ENCODE measurements at places on chromosomes 6 and 20. TPM values are rescaled to one million over a fixed set of nuclear protein-coding genes. Genes with fewer than 3 reads are reported as not detected.

Gene SPATS1
- not detected for polyA plus RNA-seq

- peak; percentile 20 for DNase-seq
Measured at GRCh38 chr6:37303891-37304503, 46.1 kb upstream of the TMEM217 start.

Gene OCSTAMP
- not detected for polyA plus RNA-seq

DNA sequence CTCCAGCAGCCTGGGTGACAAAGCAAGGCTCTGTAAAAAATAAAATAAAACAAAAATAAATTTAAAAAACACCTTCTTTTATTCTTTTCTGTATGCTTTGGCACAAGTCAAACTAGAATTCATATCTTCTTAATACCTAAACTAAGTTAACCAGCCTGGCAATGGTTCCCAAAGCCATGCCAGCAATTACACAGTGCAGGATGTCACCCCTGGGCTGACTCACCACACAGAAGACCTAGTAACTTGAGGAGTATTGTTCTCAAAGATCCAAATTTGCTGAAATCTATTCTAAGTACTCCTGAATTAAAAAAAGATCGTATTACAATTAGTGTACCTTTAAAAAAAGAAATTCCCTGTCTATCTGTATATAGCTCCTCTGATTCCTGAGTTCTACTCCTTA lies 162.7 kb upstream of the SGK1 start:
- no peak for DNase-seq

GRCh38 chr6:13034316-13034715 lies 294.0 kb downstream of the TBC1D7 start:
- no peak for DNase-seq

GRCh38 chr6:150666071-150666470 lies 66.4 kb downstream of the PLEKHG1 start:
- no peak for DNase-seq

GRCh38 chr6:39879535-39879934 lies 54.7 kb downstream of the MOCS1 start:
- no peak for DNase-seq

DNA sequence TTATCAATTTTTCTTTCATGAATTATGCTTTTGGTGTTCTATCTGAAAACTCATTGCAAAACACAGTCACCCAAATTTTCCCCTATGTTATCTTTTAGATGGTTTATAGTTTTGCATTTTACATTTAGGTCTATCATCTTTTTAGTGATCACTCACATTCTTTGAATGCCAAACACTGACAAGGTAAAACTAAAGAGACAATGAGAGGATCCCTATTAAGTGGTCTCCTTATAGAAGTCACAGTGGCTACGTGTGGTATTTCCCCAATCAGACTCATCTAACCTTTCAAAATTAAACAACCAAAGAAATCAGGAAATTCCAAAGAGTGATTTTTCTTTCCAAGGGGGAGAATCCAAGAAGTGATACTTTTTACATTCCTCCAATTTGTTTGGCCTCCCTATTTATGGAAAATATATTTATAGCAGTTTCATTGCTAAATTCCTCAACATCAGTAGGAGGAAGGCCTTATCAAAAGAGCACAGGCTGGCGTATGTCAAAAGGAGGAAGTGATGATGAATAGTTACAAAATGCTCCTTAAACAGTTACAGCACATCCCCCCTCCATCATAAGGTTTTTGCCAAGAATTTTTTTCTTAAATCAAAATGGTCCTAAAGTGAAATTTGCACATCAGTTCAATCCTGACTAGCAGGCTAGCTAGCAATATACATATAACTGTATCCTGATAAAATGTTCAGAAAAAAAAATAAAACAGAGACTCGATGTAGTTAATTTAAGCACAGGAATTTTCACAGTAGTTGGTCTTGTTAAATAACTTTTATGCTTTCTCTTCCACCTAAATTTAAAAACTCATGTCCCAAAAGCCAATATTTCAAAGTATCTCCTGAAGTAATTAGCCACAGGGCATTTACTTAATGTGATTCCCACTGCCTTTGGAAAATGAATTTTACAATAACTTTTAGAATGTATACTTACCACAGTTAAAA lies 76.2 kb upstream of the IPCEF1 start:
- no peak for DNase-seq

- no peak for DNase-seq
Measured at GRCh38 chr6:166596776-166597507, 10.5 kb upstream of the RAMACL start.

GRCh38 chr20:33662172-33662571 lies at the start of gene C20orf144:
C20orf144 (plus strand) TSS chr20:33662327; CDS start chr20:33662346, 19 bp downstream.
- no peak for DNase-seq

Gene GSTA2
- polyA plus RNA-seq = 24.3 TPM

- DNase-seq = no peak
Measured at GRCh38 chr6:140893432-140893831, 1239.3 kb upstream of the GJE1 start.

DNA sequence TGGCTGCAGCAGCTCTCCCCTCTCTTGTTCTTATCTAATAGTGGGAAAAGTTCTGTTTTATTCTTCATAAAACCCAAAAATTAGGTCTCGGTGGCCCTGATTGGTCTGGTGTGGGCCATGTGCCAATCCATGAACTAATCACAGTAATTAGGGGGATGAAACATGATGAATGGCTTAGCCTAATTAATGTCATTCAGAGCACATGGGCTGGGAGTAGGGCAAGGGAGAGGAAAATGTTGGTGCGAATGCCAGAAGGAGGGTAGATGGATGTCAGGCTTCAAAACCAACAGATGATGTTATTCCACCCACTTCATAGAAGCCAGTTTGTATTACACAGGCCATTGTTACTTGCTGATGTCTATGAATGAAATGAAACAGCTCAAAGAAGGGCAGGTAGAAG lies 46.5 kb downstream of the PLEKHG1 start:
- no peak for DNase-seq

Gene FANCE
- polyA plus RNA-seq = 10.3 TPM

DNA sequence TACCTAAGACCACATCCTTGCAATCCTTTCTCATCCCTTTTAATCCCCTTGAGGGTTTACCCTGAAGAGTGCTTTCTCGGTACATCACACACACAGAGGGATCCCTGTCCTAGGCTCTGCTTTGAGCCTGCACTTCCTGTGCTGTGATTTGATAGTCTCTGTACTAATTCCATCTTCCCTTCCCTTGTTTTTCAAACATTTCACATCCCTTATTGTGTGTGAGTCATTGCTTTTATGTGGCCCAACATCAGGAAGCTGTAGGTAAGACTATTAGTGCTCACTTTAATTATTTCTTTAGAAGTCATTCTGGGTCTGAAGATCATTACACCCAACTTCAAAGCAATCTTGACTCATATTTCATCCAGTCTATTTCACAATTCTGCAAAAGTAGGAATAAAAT lies 57.2 kb upstream of the ANKEF1 start:
- DNase-seq = peak; percentile 8

GRCh38 chr6:20948556-20948955 lies 414.3 kb downstream of the CDKAL1 start:
- no peak for DNase-seq

DNA sequence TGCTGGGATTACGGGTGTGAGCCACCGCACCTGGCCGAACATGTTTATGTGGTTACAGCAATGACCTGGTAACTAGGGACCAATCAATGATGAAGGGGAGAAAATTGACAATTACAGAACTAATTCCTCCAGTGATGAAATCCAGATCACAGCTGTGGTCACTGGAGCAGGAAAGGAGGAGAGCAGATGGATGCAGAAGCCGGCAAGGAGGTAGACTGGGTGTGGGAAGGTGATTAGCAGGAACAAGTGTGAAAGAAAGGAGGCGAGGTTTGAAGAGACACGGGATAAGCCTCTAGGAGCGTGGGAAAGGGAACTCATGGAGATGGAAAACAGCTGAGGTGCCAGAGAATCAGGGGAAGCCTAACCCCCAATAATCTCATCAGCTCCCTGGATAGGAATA lies 17.2 kb upstream of the SPAG4 start:
- no peak for DNase-seq

Gene DLL1
- 33.4 TPM for polyA plus RNA-seq

- DNase-seq = no peak
Measured at GRCh38 chr20:58133020-58133808, 95.2 kb downstream of the ANKRD60 start.

DNA sequence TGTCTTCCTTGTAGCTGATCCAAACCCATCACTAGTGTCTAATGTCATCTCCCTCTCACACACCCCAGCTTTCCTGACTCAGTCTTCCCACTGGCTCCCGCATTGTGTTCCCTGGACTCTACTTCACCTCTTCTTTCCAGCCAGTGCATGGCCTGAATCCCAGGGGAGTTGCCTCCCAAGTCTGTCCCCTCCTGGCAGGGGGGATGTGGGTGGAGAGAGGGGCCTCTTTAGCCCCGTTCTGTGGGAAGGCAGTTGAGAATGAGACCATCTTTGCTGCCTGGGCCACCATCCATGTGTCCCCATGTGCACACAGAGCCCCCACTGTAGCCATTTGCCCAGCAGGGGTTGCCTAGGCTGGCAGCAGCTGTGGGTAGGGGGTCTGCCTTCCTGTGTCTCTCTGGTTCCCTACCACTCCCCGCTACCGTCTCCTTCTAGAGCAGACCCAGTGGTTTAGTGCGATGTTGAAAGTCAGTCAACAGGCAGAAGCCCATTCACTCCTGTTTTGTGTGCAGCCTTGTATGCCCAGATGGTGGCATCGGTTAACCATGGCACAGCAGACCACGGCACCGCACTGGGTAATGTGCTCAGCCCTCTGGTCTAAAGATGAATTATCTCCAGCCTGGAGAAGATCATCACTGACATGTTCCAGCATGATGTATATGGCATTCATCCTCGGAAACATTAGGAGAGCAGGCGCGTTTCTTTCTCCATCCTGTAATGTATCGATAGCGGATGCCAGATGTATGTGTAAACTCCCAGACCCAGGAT lies 178.8 kb upstream of the SNX9 start:
- no peak for DNase-seq

GRCh38 chr20:62896526-62896925 lies 29.8 kb downstream of the DIDO1 start:
- no peak for DNase-seq

Gene WFDC10B
- polyA plus RNA-seq = not detected

GRCh38 chr6:53630533-53631226 lies 34.9 kb downstream of the KLHL31 start:
- peak; percentile 87 for DNase-seq

Gene NTSR1
- not detected for polyA plus RNA-seq

DNA sequence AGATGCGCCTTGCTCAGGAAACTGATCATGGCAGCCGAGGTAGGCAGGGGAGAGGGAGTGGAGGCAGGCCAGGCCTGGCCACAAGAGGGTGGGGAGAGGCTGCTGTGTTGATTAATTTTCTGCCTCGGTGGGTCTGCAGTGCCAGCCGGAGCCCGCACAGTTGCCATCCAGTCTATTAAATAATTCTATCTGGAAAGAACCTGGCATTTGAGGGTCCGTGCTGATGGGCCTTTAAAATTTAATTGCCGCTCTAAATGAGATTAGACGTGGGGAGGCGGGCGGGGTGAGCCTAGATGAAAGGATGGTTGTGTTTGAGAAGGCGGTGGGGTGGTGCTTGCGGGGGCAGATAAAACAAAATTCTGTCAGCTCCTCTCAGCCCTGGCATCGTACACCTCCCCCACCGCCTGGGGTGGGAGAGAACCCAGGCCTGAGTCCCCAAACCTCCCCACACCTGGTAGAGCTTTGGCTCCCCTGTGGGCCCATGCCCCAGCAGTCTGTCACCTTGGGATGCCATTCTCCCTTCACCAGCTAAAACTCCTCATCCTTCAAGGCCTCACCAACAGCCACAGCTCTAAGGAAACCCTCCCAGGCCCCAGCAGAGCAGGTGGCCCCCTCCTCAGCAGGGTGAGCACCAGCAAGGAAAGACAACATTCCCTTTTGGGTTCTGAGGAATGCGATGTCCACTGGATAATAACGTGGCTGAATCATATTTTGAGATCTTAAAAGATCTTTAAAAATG lies 167.3 kb downstream of the GRM4 start:
- DNase-seq = no peak

- no peak for DNase-seq
Measured at GRCh38 chr20:1561350-1561749, 3.8 kb upstream of the SIRPD start.

Gene FABP7
- 0.67 TPM for polyA plus RNA-seq

- no peak for DNase-seq
Measured at GRCh38 chr6:5665173-5665572, 341.6 kb downstream of the NRN1 start.

Gene NEDD9
- 15.1 TPM for polyA plus RNA-seq

DNA sequence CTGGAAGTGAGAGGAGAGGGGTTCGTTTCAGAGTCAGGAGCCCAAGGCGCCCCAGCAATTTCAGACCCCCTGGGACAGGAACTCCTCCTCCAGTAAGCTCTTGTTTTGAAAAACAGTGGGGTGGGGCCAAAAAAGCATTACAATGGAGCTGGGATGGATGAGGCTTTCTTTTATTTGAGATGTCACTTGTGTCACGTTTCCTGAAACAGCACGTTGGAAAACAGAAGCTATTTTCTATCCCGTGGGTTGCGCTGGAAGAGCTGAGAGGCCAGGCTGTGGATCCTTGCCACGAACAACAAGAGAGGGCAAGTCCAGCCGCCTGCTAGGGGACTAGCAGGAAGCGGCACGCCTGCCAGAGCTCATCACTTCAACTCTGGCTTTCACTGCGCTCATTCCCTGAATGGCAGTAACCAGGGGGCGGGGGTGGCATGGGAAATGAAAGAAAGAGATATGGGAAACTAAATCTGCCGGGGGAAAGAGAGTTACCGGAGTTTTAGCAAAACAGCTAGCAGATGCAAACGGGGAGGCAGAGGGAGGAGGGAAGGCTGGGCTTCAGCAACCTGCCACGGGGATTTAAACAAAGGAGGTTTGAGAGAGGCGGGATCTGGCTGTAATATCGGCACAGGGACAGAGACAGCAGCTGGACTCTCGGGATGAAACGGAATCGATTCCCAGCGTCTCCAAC lies 34.6 kb downstream of the GCNT2 start:
- DNase-seq = no peak
